ENCODE measurements at places on chromosomes 13 and 19.

GRCh38 chr19:10384580-10384979 is 4.2 kb upstream of the TYK2 start:
- no peak for DNase-seq

DNA sequence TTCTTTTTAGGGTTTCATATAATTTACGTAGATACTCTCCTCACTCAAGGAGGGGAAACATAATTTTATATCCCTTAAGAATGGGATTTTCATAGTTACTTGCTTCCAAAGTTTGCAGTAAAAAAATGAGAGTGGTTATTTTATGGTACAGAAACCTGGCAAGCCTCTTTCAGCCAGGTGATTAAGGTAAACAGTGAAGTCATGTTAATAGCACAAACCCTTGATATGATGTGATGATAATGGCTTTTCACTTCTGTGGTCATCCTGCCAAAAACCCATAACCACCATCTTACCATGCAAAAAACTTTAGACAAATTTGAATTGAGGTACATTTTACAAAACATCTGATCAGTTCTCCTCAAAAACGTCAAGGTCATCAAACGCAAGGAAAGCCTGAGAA is 517.8 kb downstream of the SLITRK5 start:
- no peak for DNase-seq

- DNase-seq = no peak
Observed at GRCh38 chr13:75072891-75073290, 409.1 kb downstream of the TBC1D4 start.

DNA sequence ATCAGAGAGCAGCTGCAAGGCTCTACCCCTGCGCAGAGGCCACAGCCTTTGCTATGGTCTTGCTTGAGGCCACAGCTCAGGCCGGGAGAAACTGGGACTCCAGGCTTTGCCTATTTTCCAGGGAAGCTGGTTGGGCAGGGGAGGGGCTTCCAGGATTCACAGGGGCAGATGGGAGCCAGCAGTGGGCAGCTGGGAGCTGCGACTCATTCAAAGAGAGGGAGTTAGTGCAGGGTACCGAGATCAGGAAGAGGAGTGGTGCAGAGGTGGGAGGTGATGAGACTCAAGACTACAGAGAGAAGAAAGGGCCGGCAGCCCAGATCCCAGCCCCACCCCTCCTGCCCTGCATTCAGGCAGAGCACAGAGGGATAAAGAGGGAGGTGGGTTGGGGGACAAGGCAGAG is 12.1 kb downstream of the ADGRE5 start:
- DNase-seq = no peak

Data from naive B cell (primary cell).